ENCODE measurements at places on chromosomes 6 and 20.

DNA sequence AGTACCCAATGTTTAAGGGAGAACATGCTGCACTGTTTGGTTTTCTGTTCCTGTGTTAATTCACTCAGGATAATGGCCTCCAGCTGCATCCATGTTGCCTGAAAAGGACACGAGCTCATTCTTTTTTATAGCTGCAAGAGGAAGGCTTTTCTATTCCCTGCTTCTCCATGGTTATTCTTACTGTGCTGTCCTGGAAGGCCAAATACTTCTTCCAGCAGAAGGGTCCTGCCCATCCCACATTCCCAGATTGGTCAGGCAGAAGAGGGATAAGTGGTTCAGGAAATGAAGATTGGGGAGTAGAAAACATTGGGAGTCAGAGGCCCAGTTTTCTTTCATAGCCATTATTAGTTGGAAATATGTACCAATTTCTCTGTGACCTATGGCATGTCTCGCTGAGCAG is 122.4 kb downstream of the TCP11 start:
- DNase-seq = no peak

DNA sequence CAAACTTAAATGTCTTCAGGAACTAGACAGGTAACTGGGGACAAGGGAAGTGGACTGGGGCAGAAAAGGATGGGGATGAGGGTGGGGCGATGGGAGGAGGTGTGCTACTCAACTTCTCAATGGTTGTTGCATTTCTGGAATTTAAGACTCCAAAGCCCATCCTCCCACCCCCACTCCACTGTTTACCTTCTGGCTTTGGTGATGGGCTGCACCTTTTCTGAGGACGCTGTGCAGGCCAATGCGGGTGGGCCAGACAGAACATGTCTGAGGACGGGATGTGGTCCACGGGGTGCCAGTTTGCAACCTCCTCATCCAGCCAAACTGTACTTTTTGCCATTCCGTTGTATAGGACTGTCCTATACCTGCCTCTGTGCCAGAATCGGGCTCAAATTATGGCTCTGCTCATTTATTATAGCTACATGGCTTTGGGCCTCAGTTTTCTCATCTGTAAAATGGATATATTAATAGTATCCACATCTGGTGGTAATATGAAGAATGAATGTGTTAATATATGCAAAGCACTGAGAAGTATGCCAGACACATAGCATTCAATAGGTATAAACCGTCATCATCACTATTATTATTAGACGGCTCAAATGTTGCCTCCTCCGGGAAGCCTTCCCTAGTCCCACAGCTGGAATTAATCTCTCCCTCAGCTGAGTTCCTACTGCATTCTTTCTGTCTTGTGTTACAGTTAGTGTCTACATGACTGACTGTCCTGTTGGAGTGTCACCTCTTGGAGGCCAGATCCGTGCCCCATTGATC is 31.0 kb upstream of the VEGFA start:
- DNase-seq = no peak

DNA sequence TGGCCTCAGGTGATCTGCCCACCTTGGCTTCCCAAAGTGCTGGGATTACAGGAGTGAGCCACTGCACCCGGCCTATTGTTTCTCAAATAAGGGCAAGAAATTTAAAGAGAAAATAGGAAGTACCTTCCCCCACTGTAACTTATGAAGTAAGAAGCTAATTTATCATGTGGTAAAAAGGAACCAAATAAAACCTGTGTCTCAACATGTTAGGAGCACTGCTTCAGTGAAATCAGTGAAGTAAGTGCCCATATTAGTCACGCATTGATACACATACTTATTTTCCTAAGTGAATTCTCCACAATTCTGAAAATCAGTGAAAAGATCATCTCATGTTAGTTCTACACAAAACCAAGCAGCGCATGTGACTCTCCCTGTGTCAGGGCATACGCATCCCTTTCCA is 14.2 kb upstream of the LPA start:
- DNase-seq = no peak

DNA sequence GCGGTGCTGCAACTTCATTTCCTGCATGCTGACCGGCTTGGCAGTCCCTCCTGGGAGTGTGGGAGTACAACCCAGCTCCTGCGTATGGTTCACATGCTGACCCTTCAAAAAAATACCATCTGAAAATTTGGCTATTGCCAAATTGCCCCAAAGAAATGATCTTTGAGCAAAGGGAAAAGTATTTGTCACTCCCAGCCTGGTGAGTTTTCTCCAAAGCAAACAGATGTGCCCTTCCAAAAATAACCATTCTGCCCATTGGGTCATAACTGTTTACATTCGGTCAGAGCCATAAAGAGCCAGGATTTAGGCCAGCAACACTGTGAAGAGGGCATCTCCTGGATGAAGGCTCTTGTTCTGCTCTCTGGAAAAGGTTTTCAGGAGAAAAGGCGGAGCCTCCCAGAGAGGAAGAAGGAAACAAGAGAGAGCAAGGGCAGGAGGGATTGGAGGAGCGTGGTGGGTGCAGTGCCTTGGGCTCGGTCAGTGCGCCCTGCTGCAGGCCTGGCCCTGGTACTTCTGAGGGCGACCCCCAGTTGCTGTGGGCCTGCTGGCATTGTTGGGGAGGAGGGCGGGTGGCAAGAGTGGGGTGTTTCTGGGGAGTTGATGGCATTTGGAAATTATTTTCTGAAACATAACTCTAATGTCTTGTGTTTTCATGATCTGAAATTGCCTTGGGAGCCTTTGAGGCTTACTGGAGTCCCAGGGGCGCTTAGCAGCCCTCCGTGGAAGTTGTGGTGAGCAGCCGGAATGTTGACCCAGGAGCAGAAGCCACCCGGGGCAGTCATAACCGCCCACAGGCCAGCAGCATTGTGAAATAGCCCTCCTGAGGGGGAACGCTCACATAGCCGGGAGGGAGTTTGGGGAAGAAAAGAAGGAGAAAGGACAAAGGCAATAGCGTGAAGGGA is 248.4 kb downstream of the MYLK4 start:
- DNase-seq = no peak

- no peak for DNase-seq
Measured at GRCh38 chr20:38997622-38998021, 35.5 kb downstream of the DHX35 start.

Data from muscle of arm (tissue), 14 donors.